Body of pancreas (tissue), 4 donors: ENCODE measurements at places on chromosomes 11 and 22. TPM values are rescaled to one million over a fixed set of nuclear protein-coding genes. Genes with fewer than 3 reads are reported as not detected.
A peak's percentile ranks its signal among the peaks of the same experiment; 100 is the strongest.

DNA sequence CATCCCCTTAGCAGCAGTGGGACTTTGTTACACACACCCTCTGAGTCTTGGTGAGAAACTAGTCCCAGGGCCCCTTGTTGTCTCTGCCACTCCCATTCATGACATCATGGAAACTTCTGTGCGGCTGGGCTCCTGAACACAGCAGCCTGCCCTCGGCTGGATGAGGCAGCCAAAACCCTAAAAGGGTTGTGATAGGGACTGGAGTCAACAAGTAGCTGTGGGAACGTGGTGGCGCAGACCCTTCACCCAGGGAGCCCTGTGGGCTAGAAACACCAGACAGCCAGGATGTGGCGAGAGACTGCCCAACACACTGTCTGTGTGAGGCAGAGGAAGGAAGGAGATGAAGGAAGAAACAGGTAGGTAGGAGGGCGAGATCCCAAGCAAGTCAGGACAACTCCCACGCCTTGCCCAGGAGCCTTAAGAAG, 3.9 kb downstream of the CD3D start:
- no peaks in the 10 kb centered on the region for H3K4me1 ChIP-seq
- H3K27me3 ChIP-seq: no peaks in the 10 kb centered on the region
- no peak overlapping the region for H3K27ac ChIP-seq
- no peak overlapping the region for H3K4me3 ChIP-seq
- peak; percentile 33 for DNase-seq
- no peaks in the 10 kb centered on the region for H3K36me3 ChIP-seq

GRCh38 chr11:69395287-69395686, 86.2 kb upstream of the LINC01488 start:
- no peak for DNase-seq
- H3K4me1 ChIP-seq: no peaks in the 10 kb centered on the region
- H3K4me3 ChIP-seq: no peak overlapping the region
- no peaks in the 10 kb centered on the region for H3K27me3 ChIP-seq
- no peaks in the 10 kb centered on the region for H3K36me3 ChIP-seq
- no peak overlapping the region for H3K27ac ChIP-seq

- no peak overlapping the region for H3K4me3 ChIP-seq
- no peak for DNase-seq
- no peaks in the 10 kb centered on the region for H3K27me3 ChIP-seq
- H3K4me1 ChIP-seq: peaks cover 10% of the 10 kb centered on the region
- H3K36me3 ChIP-seq: no peaks in the 10 kb centered on the region
- no peak overlapping the region for H3K27ac ChIP-seq
Measured at GRCh38 chr11:123170929-123171328, 24.1 kb downstream of the CLMP start.

GRCh38 chr11:48033918-48034341, 53.6 kb downstream of the PTPRJ start:
- H3K36me3 ChIP-seq: no peaks in the 10 kb centered on the region
- no peak for DNase-seq
- no peaks in the 10 kb centered on the region for H3K4me1 ChIP-seq
- H3K4me3 ChIP-seq: no peak overlapping the region
- no peaks in the 10 kb centered on the region for H3K27me3 ChIP-seq

DNA sequence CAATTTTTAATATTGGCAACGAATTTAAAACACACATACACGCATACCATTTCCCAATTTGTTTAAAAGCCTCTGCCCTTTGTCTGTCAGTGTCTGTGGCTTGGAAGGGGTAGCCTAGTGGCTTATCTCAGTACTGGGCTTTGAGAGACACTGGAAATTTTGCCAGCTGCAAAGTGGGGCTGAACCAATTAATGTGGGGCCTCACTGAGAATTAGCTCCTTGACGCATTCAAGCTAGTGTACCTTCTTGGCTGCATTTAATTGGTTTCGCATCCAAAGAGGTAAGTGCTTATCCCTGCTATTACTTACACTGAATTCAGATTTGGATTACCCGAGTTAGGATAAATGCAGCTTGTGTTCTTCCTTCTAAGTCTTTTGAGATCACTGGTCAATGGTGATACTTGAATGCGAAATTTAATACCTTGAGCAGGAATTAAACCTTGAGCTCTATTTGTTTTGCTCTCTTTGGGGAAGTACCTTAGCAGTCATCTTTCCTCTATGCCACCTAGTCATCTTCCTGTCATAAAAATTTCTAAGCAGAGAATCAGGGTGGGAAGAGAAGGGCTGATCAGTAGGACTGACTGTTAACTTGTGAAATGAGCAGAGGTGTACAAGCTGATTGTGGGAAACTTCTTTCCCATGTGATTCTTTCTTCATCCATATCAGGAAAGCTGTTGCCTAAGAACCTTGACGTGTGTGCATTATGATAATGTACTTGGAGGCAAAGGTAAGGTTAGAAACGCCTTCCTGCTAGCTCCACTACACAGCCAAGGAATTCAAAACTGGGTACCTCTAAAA, 187.7 kb upstream of the E2F8 start:
- no peaks in the 10 kb centered on the region for H3K36me3 ChIP-seq
- H3K27me3 ChIP-seq: no peaks in the 10 kb centered on the region
- H3K27ac ChIP-seq: no peak overlapping the region
- H3K4me3 ChIP-seq: no peak overlapping the region

DNA sequence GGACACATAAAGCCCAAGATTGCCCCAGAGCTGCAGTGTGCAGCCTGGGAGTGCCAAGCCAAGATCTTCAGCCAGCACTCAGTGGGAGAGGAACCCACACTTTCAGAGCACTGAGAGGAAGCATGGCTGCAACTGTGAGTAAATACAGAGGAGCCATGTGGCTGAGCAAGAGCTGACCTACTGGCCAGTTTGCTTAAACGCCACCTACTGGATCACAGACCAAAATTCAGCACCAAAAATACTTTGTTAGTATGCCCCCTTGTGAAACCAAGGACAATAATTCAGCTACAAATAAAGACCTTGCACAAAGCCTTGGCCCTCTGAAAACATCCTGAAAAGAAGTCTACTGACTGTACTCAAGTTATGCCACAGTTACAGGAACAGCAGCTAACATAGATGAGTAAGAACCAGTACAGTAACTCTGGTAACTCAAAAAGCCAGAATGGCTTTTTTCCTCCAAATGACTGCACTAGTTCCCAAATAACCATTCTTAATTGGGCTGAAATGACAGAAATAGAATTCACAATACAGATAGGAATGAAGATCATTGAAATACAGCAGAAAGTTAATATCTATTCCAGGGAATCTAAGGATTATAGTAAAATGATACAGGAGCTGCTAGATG, 10.1 kb upstream of the OR4A15 start:
- no peaks in the 10 kb centered on the region for H3K4me1 ChIP-seq
- no peak overlapping the region for H3K4me3 ChIP-seq
- no peak for DNase-seq
- H3K27ac ChIP-seq: no peak overlapping the region
- H3K27me3 ChIP-seq: no peaks in the 10 kb centered on the region

- H3K4me1 ChIP-seq: peaks cover 34% of the 10 kb centered on the region
- H3K4me3 ChIP-seq: no peak overlapping the region
- no peak for DNase-seq
- no peaks in the 10 kb centered on the region for H3K36me3 ChIP-seq
Measured at GRCh38 chr11:93568726-93569125, 25.5 kb upstream of the SMCO4 start.

DNA sequence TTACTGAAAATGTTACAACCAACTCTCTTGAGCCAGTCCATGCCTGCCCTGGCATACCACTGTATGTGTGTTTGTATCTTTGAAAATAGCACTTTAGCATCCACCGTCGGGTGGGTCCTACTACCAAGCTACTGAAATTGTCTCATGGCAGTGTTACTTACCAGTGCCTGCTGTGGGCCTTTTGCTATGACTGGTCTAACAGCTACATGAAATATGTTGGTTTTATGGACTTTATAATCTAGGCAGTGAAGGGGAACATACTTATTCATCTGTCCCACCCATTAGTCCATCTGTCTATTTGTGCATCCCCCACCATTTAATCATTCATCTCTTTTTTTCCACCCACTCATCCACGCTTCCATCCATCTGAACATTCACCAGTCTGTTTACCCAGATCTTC, 106.0 kb downstream of the NAV2 start:
- no peaks in the 10 kb centered on the region for H3K27me3 ChIP-seq
- no peaks in the 10 kb centered on the region for H3K36me3 ChIP-seq
- no peak overlapping the region for H3K27ac ChIP-seq
- H3K4me3 ChIP-seq: no peak overlapping the region
- DNase-seq: no peak
- H3K4me1 ChIP-seq: peaks cover 56% of the 10 kb centered on the region

DNA sequence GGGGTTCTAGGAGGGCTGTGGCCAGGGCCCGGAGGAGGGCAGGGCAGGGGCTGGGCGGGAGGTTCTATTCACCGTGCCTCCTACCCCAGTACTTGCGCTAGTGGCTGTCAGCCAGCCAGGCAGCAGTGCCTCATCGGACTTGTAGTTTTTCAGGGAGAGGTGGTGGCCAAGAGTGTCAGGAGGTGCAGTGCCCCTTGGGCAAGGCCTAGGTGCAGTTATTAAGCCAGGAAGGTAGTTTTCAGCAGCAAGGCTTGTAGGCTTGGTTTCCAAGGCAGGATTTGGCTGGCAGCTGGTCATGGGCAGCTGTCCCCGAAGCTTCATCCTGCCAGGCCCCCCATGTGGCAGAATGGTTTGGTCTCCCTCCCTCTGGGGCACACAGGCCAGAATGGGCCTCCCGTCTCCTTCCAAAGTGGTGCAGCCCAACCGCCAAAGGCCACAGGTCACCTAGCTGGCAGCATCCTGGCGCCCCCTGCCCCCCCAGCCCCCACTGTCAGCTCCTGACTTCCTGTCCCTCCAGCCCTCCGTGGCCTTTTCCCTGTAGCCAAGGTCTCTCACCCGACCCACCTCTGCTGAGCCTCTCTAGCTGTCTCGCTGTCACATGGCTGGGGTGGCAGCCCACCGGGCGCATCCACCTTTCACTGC, 8.5 kb downstream of the CCDC88B start:
- no peaks in the 10 kb centered on the region for H3K27me3 ChIP-seq
- H3K4me3 ChIP-seq: no peak overlapping the region
- no peak for DNase-seq
- no peaks in the 10 kb centered on the region for H3K4me1 ChIP-seq
- H3K36me3 ChIP-seq: no peaks in the 10 kb centered on the region

DNA sequence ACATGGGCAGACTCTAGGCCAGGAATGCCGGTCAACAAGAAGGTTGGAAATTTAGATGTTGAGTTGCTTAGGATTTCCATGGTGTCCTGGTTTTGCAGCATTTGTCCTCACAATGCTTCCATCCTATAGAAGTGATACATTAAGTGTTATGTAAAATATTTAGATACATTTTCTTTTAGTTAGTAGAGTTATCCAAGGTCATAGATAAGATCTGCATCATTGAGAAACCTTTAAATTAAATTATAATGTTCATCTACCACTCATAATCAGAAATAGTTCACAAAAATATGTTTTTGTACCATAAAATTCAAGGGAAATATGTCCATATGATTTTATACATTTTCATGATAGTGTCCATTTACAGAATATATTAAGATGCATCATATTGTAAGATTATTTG, at the start of gene OR51F1:
OR51F1 (minus strand) TSS at position 101 of the 400 bp plus-strand sequence; CDS start at position 101, 0 bp downstream.
- no peak within 1 kb of the TSS for H3K4me3 ChIP-seq
- H3K36me3 ChIP-seq: no peaks in the 10 kb centered on the region
- DNase-seq: no peak
- H3K4me1 ChIP-seq: no peaks in the 10 kb centered on the region

DNA sequence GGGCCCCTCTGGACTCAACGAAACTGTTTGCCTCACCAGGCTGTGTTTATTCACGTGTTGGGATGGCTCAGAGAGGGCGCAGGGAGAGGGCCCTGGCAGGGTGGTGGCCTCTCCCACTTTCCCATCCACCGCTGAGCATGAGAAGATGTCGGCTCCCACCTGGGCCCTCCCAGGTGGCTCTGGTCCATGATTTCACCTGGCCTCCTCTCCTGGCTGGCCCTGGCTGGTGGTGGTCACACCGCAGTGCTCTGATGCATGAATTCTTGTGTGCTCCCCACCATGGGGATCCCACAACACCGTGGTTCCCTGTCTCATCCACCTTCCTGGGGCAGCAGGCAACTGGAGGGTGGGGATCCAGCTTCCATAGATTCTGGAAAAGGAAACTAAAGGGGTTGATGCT, 13.4 kb downstream of the RTL6 start:
- no peak for DNase-seq
- no peaks in the 10 kb centered on the region for H3K27me3 ChIP-seq
- no peaks in the 10 kb centered on the region for H3K4me1 ChIP-seq
- no peak overlapping the region for H3K27ac ChIP-seq
- no peak overlapping the region for H3K4me3 ChIP-seq

DNA sequence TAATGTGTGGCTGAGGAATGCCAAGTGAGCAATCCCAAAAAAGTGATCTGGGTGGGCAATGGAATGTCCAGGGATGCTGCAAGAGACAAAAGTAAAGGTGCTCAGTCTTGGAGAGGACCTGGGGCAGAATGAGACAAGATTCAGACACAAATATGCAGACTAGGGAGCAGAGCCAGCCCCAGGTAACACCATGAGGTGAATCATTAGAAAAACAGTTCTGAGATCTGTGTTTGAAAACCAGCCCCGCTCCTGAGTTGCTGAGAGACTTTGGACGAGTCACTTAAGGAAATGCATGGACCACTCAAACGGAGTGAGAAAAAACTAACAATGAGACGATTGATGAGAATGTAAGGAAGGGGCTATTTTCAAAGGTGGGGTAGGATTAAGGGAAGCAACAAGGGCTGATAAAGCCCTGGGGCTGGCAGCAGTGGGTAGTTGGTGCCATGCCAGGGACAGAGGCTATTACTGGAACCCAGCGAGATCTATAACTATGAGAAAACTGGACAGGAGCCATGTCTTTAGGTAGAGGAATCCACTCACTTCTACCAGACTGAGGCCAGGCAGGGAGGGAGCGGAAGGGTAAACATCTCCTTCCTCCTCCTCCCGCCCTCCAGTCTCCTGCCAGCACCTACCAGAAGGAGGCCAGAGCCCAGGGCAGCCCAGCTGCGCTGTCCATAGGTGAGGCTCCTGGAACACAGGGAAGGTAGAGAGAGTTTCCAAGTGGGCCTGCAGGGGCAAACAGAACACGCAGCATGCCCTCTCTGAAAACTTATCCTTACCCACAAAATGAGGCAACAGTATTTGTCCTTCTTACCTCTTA, 130.4 kb upstream of the TEAD1 start:
- H3K4me3 ChIP-seq: no peak overlapping the region
- no peaks in the 10 kb centered on the region for H3K27me3 ChIP-seq
- DNase-seq: no peak

The CAPRIN1 gene
- 90.0 TPM for total RNA-seq

The MFRP gene
- total RNA-seq: 0.52 TPM

The GLYATL2 gene
- total RNA-seq: not detected

The OR4P4 gene
- total RNA-seq: not detected

The DEUP1 gene
- total RNA-seq: 0.99 TPM

The HSPB2 gene
- total RNA-seq: not detected

The DEPDC7 gene
- 6.0 TPM for total RNA-seq

The MS4A15 gene
- not detected for total RNA-seq
